ENCODE measurements at places on chromosomes 2 and 18. TPM values are rescaled to one million over a fixed set of nuclear protein-coding genes. Genes with fewer than 3 reads are reported as not detected.

Gene WDCP
- 7.8 TPM for total RNA-seq

Gene KCNIP3
- total RNA-seq = 0.57 TPM

Gene HAUS1
- total RNA-seq = 21.1 TPM

Gene FBXO48
- 0.28 TPM for total RNA-seq

Gene PJVK
- total RNA-seq = 1.8 TPM

Gene PTPRN
- 57.0 TPM for total RNA-seq

Gene DNAJC5G
- not detected for total RNA-seq

Gene DBI
- total RNA-seq = 150 TPM

Gene PSMA8
- not detected for total RNA-seq

Gene SNORC
- total RNA-seq = 0.92 TPM
